PC-3 (cell line): ENCODE measurements at places on chromosomes 11 and 22. TPM values are rescaled to one million over a fixed set of nuclear protein-coding genes. Genes with fewer than 3 reads are reported as not detected.

DSCAML1 gene
- not detected in 2 replicates for total RNA-seq

PAK1 gene
- 26.1 and 29.8 TPM in 2 replicates for total RNA-seq

BDNF gene
- total RNA-seq: 3.4 and 3.8 TPM in 2 replicates

PRR33 gene
- not detected in 2 replicates for total RNA-seq

DEUP1 gene
- 0.26 TPM in 1 of 2 replicates, not detected in the other for total RNA-seq

HDAC10 gene
- total RNA-seq: 25.8 and 34.5 TPM in 2 replicates

MISFA gene
- 0.36 TPM in 1 of 2 replicates, not detected in the other for total RNA-seq

CDC42EP2 gene
- total RNA-seq: 16.6 and 25.7 TPM in 2 replicates

SLC25A45 gene
- 12.7 and 13.1 TPM in 2 replicates for total RNA-seq

KRTAP5-2 gene
- total RNA-seq: not detected in 2 replicates

PRRG4 gene
- 12.9 and 17.9 TPM in 2 replicates for total RNA-seq

TTC36 gene
- total RNA-seq: 2.7 and 6.2 TPM in 2 replicates

IRAG1 gene
- total RNA-seq: 0.29 TPM in 1 of 2 replicates, not detected in the other

C22orf15 gene
- total RNA-seq: not detected in 2 replicates

TREH gene
- not detected in 2 replicates for total RNA-seq

C22orf42 gene
- total RNA-seq: not detected in 2 replicates

GLYAT gene
- not detected in 2 replicates for total RNA-seq

KIRREL3 gene
- 0.44 TPM in 1 of 2 replicates, not detected in the other for total RNA-seq
